ENCODE measurements at places on chromosomes 12 and 14. TPM values are rescaled to one million over a fixed set of nuclear protein-coding genes. Genes with fewer than 3 reads are reported as not detected.

- H3K36me3 ChIP-seq = no peaks in the 10 kb centered on the region
- no peak overlapping the region for H3K4me3 ChIP-seq
- DNase-seq = no peak
- no peak overlapping the region for H3K27ac ChIP-seq
- no peaks in the 10 kb centered on the region for H3K27me3 ChIP-seq
- H3K4me1 ChIP-seq = peaks cover 45% of the 10 kb centered on the region
Measured at GRCh38 chr12:11677752-11678151, 28.3 kb downstream of the ETV6 start.

DNA sequence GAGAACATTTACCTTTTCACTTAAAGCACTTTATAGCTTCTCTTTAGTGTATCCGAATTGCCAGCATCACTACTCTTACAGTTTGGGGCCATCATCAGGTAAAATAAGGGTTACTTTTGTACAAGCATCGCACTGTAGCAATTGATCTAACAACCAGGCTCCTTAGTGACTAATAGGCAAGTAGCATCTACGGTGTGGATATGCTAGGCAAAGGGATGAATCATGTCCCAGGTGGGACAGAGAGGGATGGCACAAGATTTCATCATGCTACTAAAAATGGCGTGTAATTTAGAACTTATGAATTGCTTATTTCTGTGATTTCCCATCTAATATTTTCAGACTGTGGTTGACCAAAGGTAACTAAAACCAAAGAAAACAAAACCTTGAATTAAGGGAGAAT, 582.3 kb downstream of the KCNH5 start:
- no peak overlapping the region for H3K27ac ChIP-seq
- H3K4me3 ChIP-seq = no peak overlapping the region
- no peaks in the 10 kb centered on the region for H3K4me1 ChIP-seq
- no peak for DNase-seq

The RPL10L gene
- not detected for polyA plus RNA-seq

- DNase-seq = no peak
- no peak overlapping the region for H3K4me3 ChIP-seq
- no peaks in the 10 kb centered on the region for H3K4me1 ChIP-seq
- no peaks in the 10 kb centered on the region for H3K36me3 ChIP-seq
- H3K27me3 ChIP-seq = no peaks in the 10 kb centered on the region
Measured at GRCh38 chr12:15714256-15714655, 74.9 kb downstream of the EPS8 start.

The YEATS4 gene
- polyA plus RNA-seq = 44.9 TPM

DNA sequence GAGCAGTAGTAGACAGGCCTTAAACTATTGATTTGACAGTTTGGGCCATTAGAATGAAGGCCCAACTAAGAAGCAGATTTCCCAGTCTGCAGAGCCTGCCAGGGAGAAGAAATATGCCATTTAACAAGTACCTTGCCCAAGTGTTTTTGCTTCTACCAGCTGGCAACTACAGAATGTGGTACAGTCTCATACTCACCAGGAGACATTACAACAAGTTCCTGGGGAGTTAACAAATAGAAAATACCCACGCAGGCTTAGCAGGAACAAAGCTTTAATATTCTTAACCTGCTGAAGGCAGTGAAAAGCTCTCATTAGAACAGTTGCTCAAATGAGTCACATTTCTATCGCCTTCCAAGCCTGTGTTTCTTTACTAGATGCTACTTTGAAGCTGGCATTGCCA, 241.0 kb downstream of the TMEM117 start:
- H3K4me1 ChIP-seq = no peaks in the 10 kb centered on the region
- no peaks in the 10 kb centered on the region for H3K27me3 ChIP-seq
- no peak for DNase-seq
- no peak overlapping the region for H3K27ac ChIP-seq
- no peak overlapping the region for H3K4me3 ChIP-seq

All from CD4-positive, alpha-beta memory T cell (primary cell).